ENCODE measurements at places on chromosomes 12 and 14. TPM values are rescaled to one million over a fixed set of nuclear protein-coding genes. Genes with fewer than 3 reads are reported as not detected.

HCAR1 gene
- total RNA-seq: 1.7 TPM

CTSG gene
- total RNA-seq: 23.0 TPM

ETFBKMT gene
- total RNA-seq: 5.9 TPM

MSRB3 gene
- 20.6 TPM for total RNA-seq

ENDOU gene
- total RNA-seq: 0.40 TPM

ASPG gene
- total RNA-seq: 0.66 TPM

IGFBP6 gene
- 149 TPM for total RNA-seq

NKX2-8 gene
- total RNA-seq: not detected

PMCH gene
- not detected for total RNA-seq

TAS2R9 gene
- 0.44 TPM for total RNA-seq

GNG2 gene
- total RNA-seq: 102 TPM

RNF212B gene
- total RNA-seq: not detected

LRP1-AS gene
- total RNA-seq: not detected

MMP19 gene
- total RNA-seq: 0.20 TPM

CACNA2D4 gene
- 1.8 TPM for total RNA-seq

TMEM132D gene
- 4.7 TPM for total RNA-seq

DNAI7 gene
- 6.0 TPM for total RNA-seq

WNT5B gene
- 12.2 TPM for total RNA-seq

KRT86 gene
- total RNA-seq: 0.10 TPM

CLEC2A gene
- 0.17 TPM for total RNA-seq

CACNB3 gene
- 24.0 TPM for total RNA-seq

LYZ gene
- 9.1 TPM for total RNA-seq

AICDA gene
- total RNA-seq: 0.10 TPM

DNA sequence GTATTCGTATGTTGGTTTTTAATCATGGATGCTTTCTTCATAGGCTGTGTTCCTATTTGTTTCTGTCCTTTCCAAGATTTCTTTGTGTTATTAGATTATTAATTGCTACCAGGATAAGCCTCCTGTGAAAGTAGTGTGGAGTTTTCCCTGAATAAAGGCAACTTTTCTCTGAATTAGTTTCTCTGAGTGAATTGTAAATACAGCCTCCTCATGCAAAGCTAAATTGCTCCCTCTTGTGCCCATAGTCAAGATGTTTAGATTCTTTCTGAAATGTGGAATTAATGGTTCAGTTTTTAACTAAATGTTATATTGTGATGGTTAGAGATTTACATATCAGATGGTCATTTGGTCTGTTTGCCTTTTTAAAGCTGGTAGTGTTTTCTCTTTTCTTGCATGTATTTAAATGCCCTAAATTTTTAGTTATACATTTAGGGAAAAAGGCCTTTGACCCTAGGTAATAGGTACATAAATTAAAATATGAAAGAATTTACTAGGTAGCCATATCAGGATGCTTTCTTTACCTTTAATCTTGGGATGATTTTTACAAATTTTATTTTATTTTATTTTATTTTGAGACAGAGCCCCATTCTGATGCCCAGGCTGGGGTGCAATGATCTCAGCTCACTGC is 8.9 kb downstream of the APAF1 start:
- no peak for DNase-seq

- DNase-seq: no peak
These were observed 219.6 kb downstream of the PHETA1 start for GRCh38 chr12:111149299-111149698.

GRCh38 chr14:105390849-105391500 is 7.4 kb upstream of the TEX22 start:
- no peak for DNase-seq

DNA sequence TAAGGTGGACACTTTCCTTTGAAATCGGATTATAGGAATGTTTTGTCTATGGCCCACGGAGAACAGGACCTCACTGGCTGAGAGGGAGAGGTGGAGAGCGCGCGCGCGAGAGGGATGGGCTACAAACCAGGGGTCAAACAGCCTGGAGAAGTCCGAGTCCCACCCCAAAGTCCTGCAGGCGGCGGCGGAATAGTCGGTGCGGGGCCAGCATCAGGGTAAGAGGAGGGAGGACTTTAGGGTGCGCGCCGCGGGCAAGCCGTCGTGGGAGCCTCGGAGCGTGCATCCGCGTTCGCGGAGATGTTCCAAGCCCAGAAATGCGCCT is 3.3 kb upstream of the HOXC8 start:
- no peak for DNase-seq

- DNase-seq: no peak
These were observed 32.3 kb downstream of the TSPAN8 start for GRCh38 chr12:71125515-71125914.

GRCh38 chr12:117151403-117152031 is 38.8 kb downstream of the FBXO21 start:
- no peak for DNase-seq

DNA sequence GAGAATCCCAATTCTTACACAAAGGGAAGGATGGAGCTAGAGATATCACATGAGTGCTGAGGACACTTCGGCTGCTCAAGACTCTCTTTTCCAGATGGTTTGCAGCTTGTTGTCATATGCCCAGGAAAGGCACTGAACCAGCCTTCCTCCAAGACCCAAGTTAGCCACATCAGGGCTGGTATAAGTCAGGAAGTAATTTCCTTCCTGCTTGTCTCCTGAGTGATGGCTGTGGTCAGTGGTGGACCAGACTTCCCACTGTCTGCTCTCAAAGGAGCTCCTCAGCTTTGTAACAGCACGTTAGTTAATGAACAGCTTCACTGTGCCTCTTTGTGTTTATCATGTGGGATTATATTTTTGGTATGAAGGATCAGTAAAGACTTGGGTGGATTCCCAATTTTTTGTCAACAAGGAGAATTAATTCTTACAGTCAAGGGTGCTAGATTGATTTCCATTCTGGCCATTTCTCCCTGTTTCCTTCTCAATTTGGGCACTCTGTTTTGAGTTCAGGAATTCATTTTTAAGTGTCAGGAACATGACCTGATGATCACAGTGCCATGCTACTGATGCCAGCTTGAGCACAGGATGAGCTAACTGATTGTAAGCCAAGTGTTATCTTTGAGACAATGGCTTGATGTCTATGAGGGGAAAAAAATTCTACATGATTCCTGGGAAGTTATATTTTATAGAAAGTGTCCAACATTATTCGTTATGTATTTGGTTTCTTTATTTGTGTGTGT is 145.8 kb downstream of the GCH1 start:
- DNase-seq: no peak

- DNase-seq: no peak
These were observed 210.9 kb downstream of the EXOC5 start for GRCh38 chr14:57057803-57058202.

- no peak for DNase-seq
These were observed 784.6 kb downstream of the LRFN5 start for GRCh38 chr14:42391146-42391834.

GRCh38 chr14:46717211-46717610 is 65.6 kb upstream of the RPL10L start:
- DNase-seq: no peak

DNA sequence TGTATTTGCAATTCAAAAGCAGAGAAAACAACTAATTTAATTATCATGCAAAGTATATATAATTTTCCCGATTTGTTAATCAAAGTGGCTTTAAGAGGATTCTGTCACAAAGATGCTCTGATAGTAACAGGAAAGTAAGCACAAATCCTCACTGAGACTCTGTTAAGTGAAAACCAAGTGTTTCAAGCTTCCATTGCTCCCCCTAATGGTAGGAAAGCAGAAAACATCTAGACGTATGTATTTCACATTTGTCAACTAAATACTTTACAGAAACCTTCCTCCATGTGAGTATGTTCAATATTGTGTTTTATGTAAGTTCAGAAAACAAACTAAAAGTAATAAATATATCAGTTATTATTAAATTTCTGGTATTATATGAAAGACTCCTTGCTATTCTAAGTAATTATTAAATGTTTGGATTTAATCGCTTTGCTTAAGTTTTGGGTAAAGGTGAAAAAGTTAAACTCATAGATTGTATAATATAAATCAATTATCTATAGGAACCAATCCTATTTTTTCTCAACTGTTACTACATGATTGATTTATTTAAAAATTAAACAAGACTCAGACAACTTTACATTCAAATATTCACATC is 1.5 kb upstream of the NTS start:
- peak; percentile 63 for DNase-seq

GRCh38 chr12:123743002-123743401 is 19.1 kb upstream of the DNAH10 start:
- no peak for DNase-seq

GRCh38 chr12:68252077-68252476 is 1.3 kb downstream of the IL22 start:
- no peak for DNase-seq

- no peak for DNase-seq
These were observed 283.3 kb upstream of the PWP1 start for GRCh38 chr12:107402041-107403022.

- DNase-seq: peak; percentile 96
These were observed 119.3 kb upstream of the MDM1 start for GRCh38 chr12:68451261-68452077.

- DNase-seq: no peak
These were observed 138.7 kb downstream of the ETV6 start for GRCh38 chr12:11787933-11788849.

- no peak for DNase-seq
These were observed 78.4 kb upstream of the NUDT4 start for GRCh38 chr12:93299262-93299846.

DNA sequence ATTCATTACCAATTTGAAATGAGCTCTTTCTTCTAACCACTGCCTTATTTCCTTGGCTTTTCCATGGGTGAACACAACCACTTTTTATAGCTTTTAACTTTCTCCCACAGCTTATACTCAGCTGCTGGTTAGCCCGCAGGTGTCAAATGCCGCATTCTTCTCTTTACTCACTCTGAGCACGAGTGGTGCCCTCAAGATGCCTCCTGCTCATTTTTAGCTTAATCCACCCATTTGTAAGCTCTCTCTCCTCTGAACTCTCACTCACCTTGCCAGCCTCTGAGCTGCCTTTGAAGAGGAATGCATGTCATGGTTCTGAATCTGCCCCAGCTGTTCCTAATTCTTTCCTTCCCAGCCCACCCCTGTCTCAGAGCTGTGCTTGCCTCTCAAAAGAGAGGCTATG is 449.4 kb upstream of the PRICKLE1 start:
- no peak for DNase-seq

- DNase-seq: no peak
These were observed 275.2 kb upstream of the CRY1 start for GRCh38 chr12:107368586-107368985.

GRCh38 chr14:68981139-68981538 is 2.0 kb upstream of the ACTN1 start:
- no peak for DNase-seq

- no peak for DNase-seq
These were observed 17.7 kb upstream of the C1S start for GRCh38 chr12:7042842-7043241.

DNA sequence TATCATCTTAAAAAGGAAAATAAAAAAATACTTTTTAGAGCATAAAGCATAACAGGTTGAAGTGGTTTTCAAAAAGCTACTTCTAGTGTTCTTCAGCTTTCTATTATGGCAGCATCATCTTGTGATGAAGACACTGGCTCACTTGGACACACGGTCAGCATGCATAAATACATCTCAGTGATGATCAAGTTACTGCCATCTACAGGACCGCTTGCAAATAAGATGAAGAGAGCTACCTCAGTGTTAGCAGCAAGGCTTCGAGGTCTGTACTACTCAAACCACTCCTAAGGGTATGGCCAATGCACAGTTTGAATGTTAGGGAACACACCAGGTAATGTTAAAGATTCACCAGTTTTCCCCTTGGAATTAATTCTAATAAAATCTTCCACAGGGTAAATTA is 58.8 kb downstream of the GALC start:
- no peak for DNase-seq

DNA sequence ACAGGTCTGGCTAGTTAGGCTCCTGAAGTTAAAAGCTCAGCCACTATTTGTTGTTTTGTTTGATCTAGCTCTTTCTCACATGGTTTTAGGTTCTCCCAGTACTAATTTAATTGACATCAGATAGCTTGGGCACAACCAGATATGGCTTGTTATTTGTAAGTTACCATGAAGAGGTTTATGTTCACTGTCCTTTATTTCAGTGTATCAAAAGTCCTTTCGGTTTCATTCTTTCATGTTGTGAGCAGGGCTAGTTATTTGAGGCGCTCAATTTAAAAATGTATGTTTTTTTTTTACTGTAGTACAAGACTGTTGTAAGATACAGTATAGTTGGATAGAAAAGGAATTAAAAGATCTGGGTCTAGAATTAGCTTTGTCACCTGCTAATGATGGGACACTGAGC is 7.0 kb downstream of the GPX2 start:
- DNase-seq: no peak

GRCh38 chr14:68547305-68548193 is 245.3 kb downstream of the ZFP36L1 start:
- no peak for DNase-seq

- peak; percentile 68 for DNase-seq
These were observed 507 bp downstream of the SPTSSA start for GRCh38 chr14:34461334-34462131.

- no peak for DNase-seq
These were observed 261.5 kb upstream of the CCDC196 start for GRCh38 chr14:66224492-66225178.

DNA sequence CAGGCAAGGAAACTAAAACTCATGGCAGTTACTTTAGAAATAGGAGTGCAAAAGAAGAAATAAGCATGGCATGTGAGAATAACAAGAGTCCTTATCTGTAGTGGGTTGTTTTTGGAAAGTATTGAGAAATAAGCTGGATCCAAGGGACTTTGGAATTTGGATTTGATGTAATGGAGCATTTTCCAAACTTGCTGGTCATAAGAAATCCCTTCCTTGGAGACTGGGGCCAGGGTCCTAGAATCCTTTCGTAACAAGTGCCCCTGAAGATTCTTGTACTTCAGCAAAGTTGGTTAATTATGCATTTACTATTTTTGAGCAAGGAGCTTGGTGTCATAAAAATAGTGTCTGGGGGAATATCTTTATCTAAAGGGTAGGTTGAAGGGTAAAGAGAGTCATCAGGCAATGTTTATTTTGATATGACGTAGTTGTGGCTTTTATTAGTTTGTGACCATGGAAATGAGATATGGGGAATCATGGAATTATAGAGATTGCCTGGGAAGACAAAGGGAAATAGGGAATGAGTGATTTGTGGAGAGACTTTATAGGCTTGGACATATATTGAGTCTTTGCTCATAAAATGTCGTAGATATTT is 53.9 kb downstream of the WNK1 start:
- no peak for DNase-seq

Data from spinal cord (tissue), 10 donors.